ENCODE measurements at places on chromosomes 11 and 22. TPM values are rescaled to one million over a fixed set of nuclear protein-coding genes. Genes with fewer than 3 reads are reported as not detected.

NUDT22 gene
- total RNA-seq = 75.2 TPM

SLC22A25 gene
- not detected for total RNA-seq

OR6A2 gene
- not detected for total RNA-seq

KDM4E gene
- total RNA-seq = not detected

ABTB2 gene
- total RNA-seq = 17.6 TPM

GGA1 gene
- 27.0 TPM for total RNA-seq

RASGRP2 gene
- 18.9 TPM for total RNA-seq

SLC22A12 gene
- not detected for total RNA-seq

DNA sequence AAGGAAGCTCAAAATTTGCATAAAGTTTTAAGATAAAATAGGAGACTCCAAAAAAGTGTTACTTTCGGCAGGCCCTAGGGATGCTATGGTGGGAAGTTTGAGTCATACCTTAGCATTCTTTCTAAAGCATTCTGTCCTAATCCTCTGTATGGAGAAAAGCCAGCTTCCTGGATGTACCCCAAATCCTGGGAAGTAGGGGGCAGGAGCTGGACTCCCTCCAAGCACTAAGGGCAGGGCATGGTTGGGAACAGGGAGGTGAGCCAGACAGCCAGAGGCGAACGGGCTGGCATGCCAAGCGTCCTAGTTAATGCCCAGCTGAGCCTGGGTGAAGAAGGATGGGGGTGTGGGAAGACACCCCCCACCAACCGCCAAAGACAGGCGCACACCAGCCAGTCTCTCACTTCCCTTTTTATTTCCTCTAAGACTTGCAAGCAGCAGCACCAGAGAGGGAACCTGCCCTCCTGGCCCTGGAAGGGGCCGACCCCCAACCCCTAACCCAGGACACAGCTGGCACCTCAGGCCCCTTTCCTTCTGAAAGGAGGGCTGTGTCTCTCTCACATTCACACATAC lies 23.9 kb downstream of the RTN4RL2 start:
- DNase-seq = no peak

DNA sequence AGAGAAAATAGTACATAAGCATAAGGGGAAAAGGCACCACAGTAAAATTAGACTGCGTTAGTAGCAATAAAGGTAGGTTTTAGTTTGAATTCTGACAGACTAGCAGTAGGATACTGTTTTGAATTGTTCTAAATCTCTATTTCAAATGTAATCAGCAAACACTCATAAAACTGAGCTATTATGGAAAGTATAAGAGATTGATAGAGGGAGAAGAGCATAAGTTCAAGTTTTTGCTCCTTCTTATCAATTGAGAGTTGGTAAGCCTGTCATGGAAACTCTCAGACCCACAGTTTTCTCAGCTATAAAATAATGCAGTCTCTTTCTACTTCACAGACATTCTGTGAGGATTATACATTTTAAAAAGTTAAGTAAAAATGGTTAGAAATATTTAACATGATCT lies 840.2 kb upstream of the CNTN5 start:
- no peak for DNase-seq

DNA sequence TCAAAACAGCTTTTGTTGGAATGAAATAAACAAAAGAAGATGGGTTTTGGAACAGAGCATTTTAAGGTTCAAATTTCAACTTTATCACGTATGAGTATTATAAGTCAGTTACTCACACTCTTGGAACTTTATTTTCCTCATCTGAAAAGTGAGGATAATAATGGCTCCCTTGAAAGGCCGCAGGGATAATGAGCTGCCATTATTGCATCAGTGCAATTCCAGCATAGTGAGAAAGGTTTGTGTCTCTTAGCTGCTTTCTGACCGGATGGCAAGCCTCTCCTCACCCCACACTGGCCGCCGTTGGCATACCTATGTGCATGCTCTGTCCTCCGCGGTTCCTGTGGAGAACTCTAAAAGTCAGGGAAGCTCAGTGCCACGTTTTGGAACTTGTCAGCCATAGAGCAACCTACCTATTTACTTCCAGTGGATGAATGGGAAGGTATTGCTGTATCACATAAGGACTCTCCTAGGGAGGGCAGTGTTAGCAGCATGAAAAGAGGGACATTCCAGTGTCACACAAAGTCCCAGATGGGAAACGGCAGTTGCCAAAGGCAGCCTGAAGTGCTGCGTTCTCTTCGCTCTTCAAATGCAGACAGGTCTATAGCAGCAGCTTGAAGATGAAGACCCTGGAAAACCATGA lies 368.9 kb downstream of the NTM start:
- no peak for DNase-seq

GRCh38 chr11:206002-206384 lies 1.2 kb downstream of the BET1L start:
- DNase-seq = no peak

- DNase-seq = no peak
These were observed 14.9 kb upstream of the CADM1 start for GRCh38 chr11:115518983-115519628.

DNA sequence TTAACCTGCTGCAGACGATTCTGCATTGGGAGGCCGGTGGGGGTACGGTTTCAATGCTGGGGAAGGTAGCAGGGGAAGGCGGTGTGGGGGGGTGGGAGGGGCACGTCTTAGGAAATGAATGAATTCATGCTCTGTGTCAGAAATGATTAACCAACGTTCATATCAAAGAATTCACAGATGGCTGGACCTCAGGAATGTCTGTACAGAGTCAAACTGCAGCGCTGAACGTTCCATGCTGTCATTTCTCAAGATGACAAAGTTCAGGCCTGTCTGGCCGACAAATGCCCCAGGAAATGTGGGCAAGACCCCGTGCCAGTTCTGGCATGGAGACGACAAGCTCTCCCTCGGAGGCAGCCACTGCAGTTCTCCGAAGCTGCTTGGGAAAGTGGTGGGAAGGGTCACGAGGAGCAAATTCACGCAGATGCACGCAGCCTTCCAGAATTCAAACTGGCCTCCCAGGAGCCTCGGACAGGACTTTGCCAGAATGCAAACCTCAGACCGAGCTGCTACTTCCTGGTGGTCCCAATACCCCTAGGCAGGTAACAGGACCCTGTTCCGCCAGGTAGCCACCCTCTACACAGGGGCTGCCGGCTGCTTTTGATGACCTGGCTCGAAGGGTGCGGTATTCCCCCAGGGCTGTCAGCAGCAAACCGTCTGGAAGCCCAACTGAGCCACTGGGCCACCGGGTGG lies 81.5 kb downstream of the TRMU start:
- no peak for DNase-seq

DNA sequence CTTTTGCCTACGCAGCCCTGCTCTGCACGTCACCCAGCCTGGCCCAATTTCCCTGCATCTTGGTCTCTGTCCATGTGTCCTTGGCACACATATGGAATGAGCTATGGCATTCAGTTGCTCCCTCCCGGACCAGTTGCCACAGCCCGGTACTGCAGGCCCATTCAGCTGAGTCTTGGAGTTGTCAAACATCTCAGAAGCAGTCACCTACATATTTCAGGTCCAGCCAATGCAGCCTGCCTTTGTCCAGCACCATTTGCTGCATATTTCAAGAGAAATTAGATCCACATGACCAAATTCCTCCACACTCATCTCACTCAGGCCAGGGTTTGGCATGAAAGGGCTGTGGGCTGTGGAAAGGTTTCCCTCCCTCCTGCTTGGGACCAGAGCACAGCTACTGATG lies 76.8 kb downstream of the MN1 start:
- no peak for DNase-seq

- DNase-seq = no peak
These were observed 92.0 kb downstream of the LARGE1 start for GRCh38 chr22:33828302-33828701.

GRCh38 chr11:95595973-95596489 lies 193.6 kb downstream of the FAM76B start:
- no peak for DNase-seq

GRCh38 chr22:36745301-36745995 lies 30.5 kb downstream of the IFT27 start:
- no peak for DNase-seq

GRCh38 chr11:15627560-15627959 lies 512.8 kb downstream of the INSC start:
- no peak for DNase-seq

- peak; percentile 31 for DNase-seq
These were observed 222.0 kb downstream of the DBX1 start for GRCh38 chr11:19938169-19938856.

GRCh38 chr11:104338186-104338585 lies 174.2 kb upstream of the PDGFD start:
- no peak for DNase-seq

- DNase-seq = no peak
These were observed 14.0 kb upstream of the ARHGAP8 start for GRCh38 chr22:44738347-44738715.

- DNase-seq = peak; percentile 46
These were observed 109.6 kb downstream of the RRAS2 start for GRCh38 chr11:14249121-14249963.

GRCh38 chr11:128552783-128553661 lies 34.3 kb downstream of the ETS1 start:
- no peak for DNase-seq

GRCh38 chr11:131672191-131672590 lies 301.8 kb downstream of the NTM start:
- no peak for DNase-seq

- DNase-seq = peak; percentile 11
These were observed 60.0 kb upstream of the SPON1 start for GRCh38 chr11:13902523-13902922.

GRCh38 chr22:43185860-43186261 lies 1.1 kb downstream of the TTLL12 start:
- peak; percentile 62 for DNase-seq
